ENCODE measurements at places on chromosomes 5 and 9.
A peak's percentile ranks its signal among the peaks of the same experiment; 100 is the strongest.

GRCh38 chr5:113325054-113325453, 109.7 kb downstream of the TSSK1B start:
- no peak for DNase-seq

GRCh38 chr9:37197158-37198038, 77.0 kb downstream of the ZCCHC7 start:
- peak; percentile 29 for DNase-seq

- peak; percentile 11 for DNase-seq
Observed at GRCh38 chr9:98365227-98365669, 109.8 kb upstream of the TBC1D2 start.

- no peak for DNase-seq
Observed at GRCh38 chr9:27400334-27400880, 103.5 kb upstream of the EQTN start.

- DNase-seq = no peak
Observed at GRCh38 chr5:16897284-16897704, 38.8 kb downstream of the MYO10 start.

DNA sequence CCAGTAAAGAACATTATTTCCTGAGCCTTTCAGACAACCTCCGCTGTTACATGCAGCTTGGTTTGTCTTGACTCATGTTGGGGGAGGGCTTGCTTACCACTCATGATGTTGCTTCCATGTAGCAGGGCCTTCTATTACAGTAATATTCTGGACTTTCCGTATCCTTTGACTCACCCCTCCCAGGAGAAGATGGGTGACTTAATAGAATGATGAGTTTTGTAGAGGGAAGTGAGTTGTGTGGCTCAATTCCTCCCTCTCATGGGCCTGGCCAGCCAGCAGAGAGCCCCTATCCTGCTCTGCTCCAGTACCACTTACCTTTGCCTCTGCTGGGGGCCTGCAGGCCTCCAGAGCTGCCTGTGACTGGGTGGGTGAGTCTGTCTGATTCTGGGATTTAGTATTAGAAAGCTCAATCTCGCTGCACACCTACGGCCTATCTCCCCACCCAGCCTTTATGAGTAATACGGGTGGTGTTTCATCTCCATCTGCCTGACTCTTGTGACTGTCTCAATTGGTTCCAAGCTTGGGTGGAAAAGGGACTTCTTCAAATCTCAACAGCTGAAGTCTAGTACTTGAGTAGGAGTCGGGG, 52.6 kb upstream of the KLF9 start:
- DNase-seq = no peak

GRCh38 chr9:136062657-136063439, 32.2 kb downstream of the NACC2 start:
- no peak for DNase-seq

GRCh38 chr5:32690153-32690552, 21.0 kb upstream of the NPR3 start:
- DNase-seq = no peak

GRCh38 chr5:171577042-171577758, 157.8 kb downstream of the FGF18 start:
- DNase-seq = no peak

DNA sequence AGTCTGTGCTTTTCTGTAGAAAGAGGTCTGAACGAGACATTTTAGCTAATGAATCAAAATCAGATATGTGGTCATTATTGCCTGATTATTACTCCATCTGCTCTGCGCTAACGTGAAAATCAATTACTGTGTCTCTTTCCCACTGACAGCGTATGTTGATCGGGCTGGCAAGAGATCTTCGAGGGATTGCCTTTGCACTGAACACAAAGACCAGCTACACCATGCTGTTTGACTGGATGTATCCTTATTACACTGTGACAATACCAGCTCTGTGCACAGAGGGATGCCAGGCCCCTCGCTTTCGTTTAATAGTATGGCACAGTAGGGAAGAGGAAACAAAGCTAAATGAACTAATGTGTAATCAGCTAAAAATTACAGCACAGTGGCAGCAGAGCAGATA, 103.7 kb upstream of the TLX3 start:
- no peak for DNase-seq

GRCh38 chr9:93896496-93897033, 58.6 kb downstream of the BARX1 start:
- no peak for DNase-seq
